ENCODE measurements at places on chromosomes 2 and 18. TPM values are rescaled to one million over a fixed set of nuclear protein-coding genes. Genes with fewer than 3 reads are reported as not detected.

Gene DES
- 29.6 TPM for total RNA-seq

Gene AGXT
- not detected for total RNA-seq

DNA sequence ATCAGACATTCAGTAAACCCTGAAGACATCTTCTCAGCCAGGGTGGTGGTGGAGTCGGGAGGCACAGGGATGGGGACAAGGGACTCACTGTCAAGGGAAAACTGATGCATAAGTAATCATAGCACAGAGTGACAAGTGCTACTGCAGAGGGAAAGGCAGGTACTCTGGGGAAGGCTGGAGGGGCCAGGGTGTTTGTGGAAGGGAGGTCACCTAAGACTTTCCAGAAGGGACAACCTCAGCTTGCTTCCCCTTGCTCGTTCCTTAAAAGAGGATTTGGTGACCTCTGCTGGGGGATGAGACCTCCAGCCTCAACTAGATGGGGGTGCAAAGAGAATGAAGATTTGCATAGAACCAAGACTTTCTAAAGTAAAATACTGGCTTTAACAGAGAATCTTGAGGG is 99.5 kb downstream of the SLC4A3 start:
- H3K4me3 ChIP-seq, result no peak overlapping the region
- no peak overlapping the region for H3K27ac ChIP-seq
- no peaks in the 10 kb centered on the region for H3K27me3 ChIP-seq
- H3K4me1 ChIP-seq, result no peaks in the 10 kb centered on the region

DNA sequence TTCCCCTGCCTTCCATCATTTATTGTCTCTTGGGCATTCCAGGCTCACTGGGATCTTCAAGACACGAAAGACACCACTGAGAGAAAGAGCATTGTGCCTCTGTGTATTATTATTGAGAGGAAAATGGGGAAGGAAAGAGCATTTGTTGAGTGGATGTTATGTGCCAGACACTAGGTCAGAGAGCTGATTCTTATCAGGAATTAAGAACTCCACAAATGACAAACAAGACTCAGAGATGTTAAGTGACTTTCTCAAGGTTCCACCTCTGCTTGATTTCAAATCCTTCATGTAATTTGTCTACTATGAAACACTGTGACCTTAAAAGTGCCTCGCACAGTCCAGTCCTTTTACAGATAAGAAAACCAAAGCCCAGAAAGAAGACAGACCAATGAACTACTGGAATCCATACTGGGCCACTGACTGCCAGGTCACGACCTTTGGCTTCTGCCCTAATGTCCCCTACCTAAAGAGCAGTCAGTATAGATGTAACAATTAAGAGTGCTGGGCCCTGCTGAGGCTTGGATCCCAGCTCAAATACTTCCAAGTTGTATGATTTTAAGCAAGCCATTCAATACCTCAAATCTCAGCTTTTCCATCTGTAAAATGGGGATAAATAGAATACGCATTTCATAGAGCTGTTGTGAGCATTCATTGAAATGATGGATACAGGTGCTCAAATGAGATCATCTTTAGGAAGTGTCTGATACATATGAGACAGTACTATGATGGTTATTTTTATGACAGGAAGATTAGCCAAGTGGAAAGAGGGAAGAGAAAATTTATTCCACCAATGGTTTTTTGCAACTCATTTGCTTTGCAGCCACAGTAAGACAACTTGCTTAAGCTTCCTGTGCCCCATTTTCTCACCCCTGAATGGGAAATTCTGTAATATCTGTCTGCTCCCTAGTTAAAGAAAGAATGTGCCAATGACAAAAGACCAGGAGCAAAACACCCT is 10.9 kb downstream of the KLF7 start:
- H3K27me3 ChIP-seq, result no peaks in the 10 kb centered on the region
- H3K4me1 ChIP-seq, result peaks cover 12% of the 10 kb centered on the region
- no peak overlapping the region for H3K4me3 ChIP-seq

- H3K27ac ChIP-seq, result no peak overlapping the region
- no peak for DNase-seq
- no peak overlapping the region for H3K4me3 ChIP-seq
- no peaks in the 10 kb centered on the region for H3K36me3 ChIP-seq
- H3K27me3 ChIP-seq, result no peaks in the 10 kb centered on the region
Measured at GRCh38 chr2:152393377-152393776, 58.4 kb downstream of the FMNL2 start.

- no peaks in the 10 kb centered on the region for H3K4me1 ChIP-seq
- H3K27ac ChIP-seq, result peak overlapping the region; percentile 59
- H3K4me3 ChIP-seq, result peak overlapping the region; percentile 66
- DNase-seq, result no peak
- no peaks in the 10 kb centered on the region for H3K36me3 ChIP-seq
Measured at GRCh38 chr2:191845248-191845715, 1.6 kb downstream of the CAVIN2 start.

DNA sequence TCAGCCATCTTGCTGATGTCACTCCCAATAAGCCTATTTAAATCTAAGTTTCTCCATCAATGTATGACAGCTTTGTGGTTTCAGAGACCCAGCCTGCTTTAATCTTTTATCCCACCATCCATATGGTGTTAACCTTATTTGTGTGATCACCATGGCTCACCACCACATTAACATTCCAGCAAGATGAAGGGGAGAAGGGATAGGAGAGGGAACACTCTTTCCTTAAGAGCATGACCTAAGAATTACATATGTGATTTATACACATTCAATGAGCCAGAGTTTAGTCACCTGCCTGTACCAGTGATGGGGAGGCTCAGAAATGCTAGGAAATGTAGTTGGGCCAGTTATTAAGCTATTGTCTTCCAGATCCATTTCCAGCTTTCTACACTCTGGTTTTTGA is 44.5 kb upstream of the CHN1 start:
- no peaks in the 10 kb centered on the region for H3K27me3 ChIP-seq
- H3K27ac ChIP-seq, result no peak overlapping the region
- no peak for DNase-seq
- H3K4me1 ChIP-seq, result no peaks in the 10 kb centered on the region
- no peaks in the 10 kb centered on the region for H3K36me3 ChIP-seq

DNA sequence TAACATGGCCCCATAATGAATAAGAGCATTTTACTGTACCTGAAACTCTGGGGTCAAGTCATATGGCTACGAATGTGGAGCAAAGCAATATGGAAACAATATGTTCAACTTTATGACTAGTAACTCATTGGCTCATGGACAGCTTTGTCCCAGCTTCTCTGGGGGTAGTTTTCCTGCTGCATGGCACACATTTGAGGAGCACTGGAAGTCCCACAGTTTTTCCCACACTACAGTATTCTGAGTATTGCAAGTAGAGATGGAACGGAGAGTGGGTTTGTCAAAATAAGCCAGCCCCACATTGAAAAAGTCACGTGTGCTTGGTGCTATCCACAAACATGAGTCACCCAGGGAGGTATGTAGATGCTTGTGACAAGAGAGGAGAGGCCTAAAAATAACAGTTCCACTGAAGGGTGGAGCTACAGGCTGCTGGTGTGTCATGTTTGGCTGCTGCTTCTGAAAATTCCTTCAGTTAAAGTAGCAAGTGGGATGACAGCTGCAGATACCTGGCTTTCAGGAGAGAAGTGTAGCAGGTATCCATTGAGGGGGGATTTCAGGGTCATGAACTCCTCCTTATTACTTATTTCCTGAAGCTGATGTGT is 48.2 kb upstream of the CTAGE1 start:
- DNase-seq, result no peak
- peak overlapping the region; percentile 34 for H3K27ac ChIP-seq
- peaks cover 2% of the 10 kb centered on the region for H3K4me1 ChIP-seq
- H3K36me3 ChIP-seq, result no peaks in the 10 kb centered on the region
